Activated CD4-positive, alpha-beta T cell treated with anti-CD3 and anti-CD28 coated beads for 4 hours (primary cell): ENCODE measurements at places on chromosomes 3 and 15.

- DNase-seq: no peak
Observed at GRCh38 chr3:156761007-156761406, 65.1 kb upstream of the LEKR1 start.

DNA sequence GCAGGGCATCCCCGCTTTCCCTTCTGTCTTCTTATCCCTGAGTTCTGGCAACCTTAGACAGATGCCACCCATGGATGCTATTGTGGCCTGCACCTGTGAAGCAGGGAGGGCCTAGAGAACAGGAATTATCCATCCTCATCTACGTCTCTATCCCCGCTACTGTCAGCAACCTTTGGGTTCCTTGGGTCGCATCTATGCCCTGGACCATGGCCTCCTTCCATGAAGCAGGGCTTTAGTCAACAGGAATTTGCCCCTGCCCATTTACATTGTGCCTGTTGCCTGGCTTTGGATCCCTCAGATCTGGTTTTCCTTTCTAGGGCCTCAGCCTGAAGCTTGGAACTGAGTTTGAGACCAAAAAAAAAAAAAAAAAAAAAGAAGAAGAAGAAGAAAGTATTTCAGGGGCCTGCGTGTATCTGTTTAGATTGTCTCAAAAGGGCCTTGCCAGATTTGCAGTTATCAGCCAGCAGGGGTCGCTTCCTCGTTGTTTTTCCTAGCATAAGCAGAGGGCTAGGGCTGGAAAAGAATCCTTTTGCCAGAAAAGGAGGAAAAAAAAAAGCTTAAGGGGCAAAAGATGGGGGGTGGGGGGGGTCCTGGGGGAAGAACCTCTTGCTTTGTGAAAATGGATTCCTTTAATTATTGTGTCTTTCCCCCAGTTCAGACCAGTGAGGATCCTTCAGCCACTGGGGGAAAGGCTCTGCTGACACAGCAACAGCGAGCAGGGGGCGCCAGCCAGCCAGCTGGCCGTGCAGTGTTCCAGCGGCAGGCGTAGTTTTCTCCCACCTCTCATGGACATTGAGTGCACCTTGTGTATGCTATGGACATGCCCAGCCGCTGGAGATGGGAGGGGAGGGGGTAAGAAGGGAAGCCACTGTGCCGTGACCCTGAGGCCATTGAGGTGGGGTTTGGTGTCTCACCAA, 65.7 kb upstream of the ALDH1L1 start:
- no peak for DNase-seq

DNA sequence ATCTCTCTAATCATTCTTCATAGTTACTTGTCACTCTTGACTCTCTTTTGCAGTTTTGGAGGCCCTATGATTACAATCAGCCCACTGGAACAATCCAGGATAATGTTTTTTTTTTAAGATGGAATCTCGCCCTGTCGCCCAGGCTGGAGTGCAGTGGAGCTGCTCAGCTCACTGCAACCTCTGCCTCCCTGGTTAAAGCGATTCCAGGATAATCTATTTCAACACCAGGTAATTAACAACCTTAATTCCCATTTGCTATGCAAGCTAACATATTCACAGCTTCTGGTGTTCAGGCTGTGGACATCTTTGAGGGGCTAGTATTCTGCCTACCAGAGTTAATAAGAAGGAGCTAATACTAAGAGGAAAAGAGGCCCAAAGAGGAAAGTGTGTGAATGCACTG, 1.1 kb upstream of the BLOC1S6 start:
- no peak for DNase-seq

DNA sequence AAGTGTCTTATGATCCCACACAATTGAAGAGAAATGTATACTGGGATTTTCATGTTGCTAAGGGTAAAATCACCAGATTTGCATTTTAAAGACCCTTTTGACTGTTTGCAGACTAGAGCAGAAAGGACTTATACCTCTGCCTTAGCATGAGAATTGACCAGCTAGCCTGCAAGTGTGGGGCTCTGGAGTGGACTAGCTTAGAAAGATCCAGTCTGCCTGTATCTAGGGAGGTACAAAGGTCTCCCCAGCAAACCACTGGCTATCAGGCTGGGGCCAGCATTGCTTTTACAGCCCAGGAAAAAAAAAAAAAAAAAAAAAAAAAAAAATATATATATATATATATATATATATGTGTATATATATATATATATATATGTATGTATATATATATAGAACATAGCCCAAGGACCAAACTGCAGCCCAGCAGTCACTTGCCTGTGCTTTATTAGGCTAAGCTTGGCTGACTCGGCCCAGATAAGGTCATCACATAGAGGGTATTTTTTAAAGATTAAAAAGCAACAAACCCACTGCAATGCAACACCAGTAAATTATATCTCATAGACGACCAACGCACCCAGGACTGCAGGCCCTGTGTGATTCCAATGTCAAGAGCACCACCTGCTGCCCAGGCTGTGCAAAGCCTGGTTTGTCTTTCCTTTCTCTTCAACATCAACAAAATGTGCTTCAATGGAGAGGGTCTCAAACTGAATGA, 63.7 kb downstream of the DCLK3 start:
- no peak for DNase-seq

GRCh38 chr3:61674596-61674995, 113.2 kb downstream of the PTPRG start:
- no peak for DNase-seq

- DNase-seq: no peak
Observed at GRCh38 chr3:29290596-29290995, 9.7 kb downstream of the RBMS3 start.

DNA sequence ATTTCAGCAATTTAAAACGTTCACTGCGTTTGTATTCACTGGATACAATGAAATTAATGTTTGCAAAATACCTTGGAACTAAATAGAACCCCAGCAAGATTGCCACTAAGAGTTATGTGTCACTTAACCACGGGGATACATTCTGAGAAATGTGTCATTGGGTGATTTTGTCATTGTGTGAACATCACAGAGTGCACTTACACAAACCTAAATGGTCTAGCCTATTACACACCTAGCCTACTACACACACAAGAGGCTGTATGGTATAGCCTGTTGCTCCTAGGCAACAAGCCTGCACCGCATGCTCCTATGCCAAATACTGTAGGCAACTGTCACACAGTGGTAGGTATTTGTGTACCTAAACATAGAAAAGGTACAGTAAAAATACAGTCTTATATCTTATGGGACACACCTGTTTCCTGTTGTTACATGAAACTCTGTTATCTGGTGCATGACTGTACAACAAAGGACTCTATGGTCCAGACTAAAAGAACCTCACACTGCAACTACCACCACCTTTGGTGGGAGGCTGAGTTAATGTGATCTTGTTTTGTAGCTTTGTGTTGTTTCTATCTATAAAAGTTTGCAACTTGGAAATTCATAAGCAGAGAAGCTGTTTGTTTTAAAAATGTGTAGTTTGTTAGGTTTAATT, 92.2 kb upstream of the NTRK3 start:
- no peak for DNase-seq

- no peak for DNase-seq
Observed at GRCh38 chr15:90465930-90466567, 63.7 kb upstream of the CRTC3 start.

DNA sequence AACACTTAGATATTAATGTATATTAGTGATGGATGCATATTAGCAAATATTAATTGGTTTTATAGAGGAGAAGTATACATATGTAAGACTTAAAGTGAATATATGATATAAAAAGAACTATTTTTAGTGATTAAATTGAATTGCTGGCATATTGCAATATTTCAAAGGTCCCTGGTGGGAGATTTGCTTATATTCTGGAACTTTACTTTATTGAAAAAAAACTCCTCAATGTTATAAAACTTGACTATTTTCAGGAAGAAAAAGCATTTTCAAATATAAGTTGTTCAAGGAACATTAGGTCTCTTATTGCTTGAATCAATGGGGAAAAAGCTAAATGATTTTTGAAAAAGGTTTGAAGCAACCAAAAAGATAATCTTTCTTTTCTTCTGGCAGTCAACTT, 21.4 kb upstream of the OTOL1 start:
- no peak for DNase-seq

DNA sequence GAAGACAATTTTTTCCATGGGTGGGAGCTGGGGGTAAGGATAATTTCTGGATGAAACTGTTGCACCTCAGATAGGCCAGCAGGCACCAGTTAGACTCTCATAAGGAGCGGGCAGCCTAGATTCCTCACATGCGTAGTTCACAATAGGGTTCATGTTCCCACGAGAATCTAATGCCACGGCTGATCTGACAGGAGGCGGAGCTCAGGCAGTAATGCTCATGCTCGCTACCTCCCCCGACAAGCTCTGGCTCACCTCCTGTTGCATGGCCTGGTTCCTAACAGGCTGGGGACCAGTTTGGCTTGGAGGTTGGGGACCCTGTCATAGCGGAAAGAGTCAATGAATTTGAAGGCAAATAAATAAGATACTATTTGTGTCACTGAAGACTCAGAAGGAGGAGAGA, 105.5 kb downstream of the PLD1 start:
- no peak for DNase-seq

GRCh38 chr15:66622591-66623022, 56.8 kb upstream of the LCTL start:
- DNase-seq: no peak

- no peak for DNase-seq
Observed at GRCh38 chr3:127097481-127097880, 95.5 kb upstream of the PRR23E start.

DNA sequence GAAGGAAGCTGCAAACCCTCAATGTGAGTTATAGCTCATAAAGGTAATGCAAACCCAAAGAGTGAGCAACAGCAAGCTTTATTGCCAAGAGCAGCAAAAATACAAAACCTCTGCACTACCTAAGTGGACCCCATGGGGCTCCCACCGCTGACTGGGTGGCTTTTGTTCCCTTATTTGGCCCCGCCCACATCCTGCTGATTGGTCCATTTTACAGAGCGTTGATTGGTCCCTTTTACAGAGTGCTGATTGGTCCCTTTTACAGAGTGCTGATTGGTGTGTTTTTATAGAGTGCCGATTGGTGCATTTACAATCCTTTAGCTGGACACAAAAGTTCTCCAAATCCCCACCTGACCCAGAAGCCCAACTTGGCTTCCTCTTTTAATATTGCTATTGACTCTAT, 154.5 kb upstream of the NSMCE3 start:
- DNase-seq: no peak

GRCh38 chr3:195806211-195806915, 5.4 kb downstream of the MUC4 start:
- DNase-seq: no peak

DNA sequence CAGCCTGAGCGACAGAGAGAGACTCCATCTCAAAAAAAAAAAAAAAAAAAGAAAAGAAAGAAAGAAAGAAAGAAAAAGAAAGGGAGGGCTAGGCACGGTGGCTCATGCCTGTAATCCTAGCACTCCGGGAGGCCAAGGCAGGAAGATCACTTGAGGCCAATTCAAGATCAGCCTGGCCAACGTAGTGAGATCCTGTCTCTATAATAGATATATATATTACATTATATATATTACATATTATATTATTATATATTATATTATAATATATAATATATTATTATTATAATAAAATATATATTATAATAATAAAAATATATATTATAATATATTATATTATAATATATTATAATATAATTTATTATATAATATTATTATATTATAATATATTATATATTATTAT, 48.9 kb downstream of the PTPN9 start:
- DNase-seq: no peak

DNA sequence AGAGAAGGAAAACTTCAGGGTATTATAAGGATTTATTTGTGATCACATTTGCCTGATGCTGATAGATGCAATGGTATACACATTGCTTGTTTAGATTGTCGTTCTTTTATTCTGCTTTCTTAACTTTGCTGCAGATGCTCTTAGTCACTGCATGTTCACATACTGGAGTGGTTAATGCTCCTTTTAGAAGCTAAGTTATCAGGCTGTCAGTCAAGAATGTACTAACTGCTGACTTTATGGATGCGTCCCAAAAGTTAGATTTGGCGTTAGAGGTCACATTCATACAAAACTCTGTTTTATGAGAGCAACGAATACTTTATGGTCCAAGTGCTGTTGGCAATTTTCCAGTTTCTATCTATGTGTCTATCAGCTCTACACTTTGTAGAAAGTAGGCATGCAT, 160.7 kb downstream of the BBX start:
- no peak for DNase-seq

- DNase-seq: no peak
Observed at GRCh38 chr3:115284980-115285379, 137.9 kb upstream of the ZBTB20 start.

GRCh38 chr3:52561028-52561747, 24.8 kb downstream of the UQCC5 start:
- DNase-seq: no peak

DNA sequence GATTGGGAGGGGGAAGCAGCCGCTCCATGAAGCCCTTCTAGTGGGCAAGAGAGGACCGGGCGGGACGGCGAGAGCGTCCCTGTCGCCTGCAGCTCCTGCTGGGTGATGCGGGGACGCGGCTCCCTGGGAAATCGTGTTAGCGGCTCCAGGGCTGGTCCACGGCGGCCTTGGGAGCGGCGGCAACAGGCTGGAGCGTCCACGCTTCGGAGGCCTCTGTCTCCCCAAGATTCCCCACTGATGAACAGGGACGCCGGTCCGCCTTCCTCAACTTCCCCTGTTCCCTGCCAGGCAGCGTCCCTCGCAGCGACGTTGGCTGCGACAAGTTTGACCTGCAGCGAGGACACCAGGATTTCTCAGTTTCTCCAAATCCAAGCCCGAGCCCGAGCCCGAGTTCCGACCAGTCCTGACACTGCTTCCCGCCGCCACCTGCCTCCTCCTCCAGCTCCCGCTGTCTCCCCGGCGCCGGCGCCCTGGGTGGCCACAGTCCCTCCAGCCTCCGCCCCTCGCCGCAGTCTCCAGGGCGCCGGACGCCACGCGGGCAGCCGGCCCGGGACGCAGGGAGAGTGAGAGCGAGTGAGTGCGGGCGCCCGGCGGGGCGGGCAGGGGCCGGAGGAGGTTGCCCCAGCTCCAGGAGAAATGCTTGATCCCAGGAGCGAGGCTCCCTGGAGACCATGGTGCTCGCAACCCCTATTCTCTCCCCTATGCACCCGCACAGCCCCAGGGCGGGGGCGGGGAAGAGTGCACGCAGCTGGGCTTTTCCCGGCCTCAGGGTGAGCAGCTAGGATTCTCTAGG, 78.1 kb upstream of the RNF7 start:
- DNase-seq: no peak

DNA sequence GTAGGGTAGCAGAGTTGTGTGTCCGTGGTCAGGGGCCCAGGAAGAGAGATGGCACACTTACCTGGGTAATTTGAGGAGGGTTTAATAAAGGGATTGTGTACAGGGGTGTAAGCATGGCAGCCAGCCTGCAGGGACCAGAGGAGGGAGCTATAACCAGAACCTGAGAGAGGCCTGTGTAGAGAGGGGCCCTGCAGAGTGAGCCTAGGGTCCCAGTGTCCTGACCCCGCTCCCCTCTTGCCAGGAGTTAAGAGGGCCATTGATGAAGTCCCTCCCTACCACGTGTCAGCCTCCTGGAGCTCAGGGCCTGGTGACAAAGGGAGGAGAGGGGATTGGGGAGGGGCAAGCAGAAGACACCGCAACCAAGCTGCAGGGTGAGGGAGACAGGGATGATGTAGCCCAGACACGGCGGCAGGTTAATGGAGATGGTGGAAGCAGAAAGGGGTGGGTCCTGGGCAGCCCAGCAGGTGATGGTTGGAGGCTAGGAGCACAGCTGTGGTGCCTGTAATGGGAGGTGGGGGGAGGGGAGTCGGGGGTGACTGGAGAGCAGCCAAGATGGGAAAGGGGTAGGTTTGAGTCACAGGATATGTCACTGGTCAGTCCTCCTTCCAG, 165.4 kb upstream of the TOPAZ1 start:
- no peak for DNase-seq
